ENCODE measurements at places on chromosomes 2 and 18. TPM values are rescaled to one million over a fixed set of nuclear protein-coding genes. Genes with fewer than 3 reads are reported as not detected.

DNA sequence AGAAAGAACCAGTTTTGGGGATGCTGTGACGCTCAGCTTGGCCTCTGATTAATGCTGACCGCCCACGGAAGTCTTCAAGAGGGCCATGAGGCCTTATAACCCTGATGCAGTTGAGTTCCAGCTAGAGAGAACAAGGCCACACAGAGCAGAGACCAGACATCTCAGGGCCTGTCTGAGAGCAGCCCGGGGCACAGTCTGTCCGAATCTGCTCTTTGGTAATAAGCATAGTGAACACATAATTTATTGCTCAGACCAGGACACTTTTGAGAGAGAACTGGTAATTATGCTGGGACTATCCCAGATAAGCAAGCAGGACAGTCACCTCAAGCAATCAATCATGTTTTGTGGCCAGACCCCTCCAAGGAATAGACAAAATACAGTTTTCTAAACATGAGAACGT, 68.5 kb downstream of the STPG4 start:
- DNase-seq = no peak
- no peak overlapping the region for H3K27ac ChIP-seq
- H3K36me3 ChIP-seq = no peaks in the 10 kb centered on the region
- H3K4me1 ChIP-seq = 0 out of 2 replicates have a peak, but pooled peaks cover 2% of the 10 kb centered on the region
- peaks cover 16% of the 10 kb centered on the region for H3K27me3 ChIP-seq
- no peak overlapping the region for H3K4me3 ChIP-seq

GRCh38 chr2:229270551-229271410, at the start of gene PID1:
PID1 (minus strand) TSS chr2:229271287; CDS start chr2:229271043, 244 bp downstream.
- peak; percentile 38 for DNase-seq
- no peak within 1 kb of the TSS for H3K27ac ChIP-seq
- peak within 1 kb of the TSS; percentile 70 for H3K4me3 ChIP-seq
- peaks cover 38% of the 10 kb centered on the region for H3K27me3 ChIP-seq

GRCh38 chr2:240329116-240329665, 106.3 kb upstream of the GPC1 start:
- no peak for DNase-seq
- H3K27me3 ChIP-seq = peaks cover 14% of the 10 kb centered on the region
- H3K4me3 ChIP-seq = no peak overlapping the region
- no peaks in the 10 kb centered on the region for H3K4me1 ChIP-seq
- H3K36me3 ChIP-seq = peaks cover 13% of the 10 kb centered on the region

- peaks cover 95% of the 10 kb centered on the region for H3K27me3 ChIP-seq
- no peak overlapping the region for H3K4me3 ChIP-seq
- no peaks in the 10 kb centered on the region for H3K36me3 ChIP-seq
- no peak overlapping the region for H3K27ac ChIP-seq
- DNase-seq = no peak
Measured at GRCh38 chr2:70396612-70397011, 94.7 kb upstream of the FAM136A start.

- peak overlapping the region; percentile 44 for H3K4me3 ChIP-seq
- H3K27ac ChIP-seq = no peak overlapping the region
- H3K27me3 ChIP-seq = no peaks in the 10 kb centered on the region
- DNase-seq = no peak
- H3K36me3 ChIP-seq = no peaks in the 10 kb centered on the region
Measured at GRCh38 chr2:54456362-54456611, 160 bp downstream of the SPTBN1 start.

DNA sequence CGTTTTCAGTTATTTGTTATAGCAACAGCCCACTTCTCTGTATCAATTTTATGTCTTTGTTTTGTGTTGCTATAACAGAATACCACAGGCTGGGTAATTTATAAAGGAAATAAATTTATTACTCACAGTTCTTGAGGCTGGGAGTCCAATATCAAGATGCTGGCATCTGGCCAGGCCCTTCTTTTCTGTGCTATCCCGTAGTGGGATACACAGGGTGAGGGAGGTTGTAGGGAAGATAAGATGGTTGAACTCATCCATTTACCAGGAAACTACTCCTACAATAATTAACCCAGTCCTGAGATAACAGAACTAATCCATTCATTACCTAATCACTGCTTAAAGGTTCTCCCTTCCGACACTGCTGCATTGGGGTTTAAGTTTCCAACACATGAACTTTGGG, 220.7 kb downstream of the TPGS2 start:
- DNase-seq = no peak
- H3K36me3 ChIP-seq = no peaks in the 10 kb centered on the region
- H3K4me1 ChIP-seq = peaks cover 20% of the 10 kb centered on the region
- H3K27ac ChIP-seq = no peak overlapping the region

GRCh38 chr2:165681841-165682240, 112.2 kb downstream of the GALNT3 start:
- H3K27me3 ChIP-seq = no peaks in the 10 kb centered on the region
- peaks cover 23% of the 10 kb centered on the region for H3K36me3 ChIP-seq
- no peak overlapping the region for H3K4me3 ChIP-seq
- peaks cover 28% of the 10 kb centered on the region for H3K4me1 ChIP-seq

DNA sequence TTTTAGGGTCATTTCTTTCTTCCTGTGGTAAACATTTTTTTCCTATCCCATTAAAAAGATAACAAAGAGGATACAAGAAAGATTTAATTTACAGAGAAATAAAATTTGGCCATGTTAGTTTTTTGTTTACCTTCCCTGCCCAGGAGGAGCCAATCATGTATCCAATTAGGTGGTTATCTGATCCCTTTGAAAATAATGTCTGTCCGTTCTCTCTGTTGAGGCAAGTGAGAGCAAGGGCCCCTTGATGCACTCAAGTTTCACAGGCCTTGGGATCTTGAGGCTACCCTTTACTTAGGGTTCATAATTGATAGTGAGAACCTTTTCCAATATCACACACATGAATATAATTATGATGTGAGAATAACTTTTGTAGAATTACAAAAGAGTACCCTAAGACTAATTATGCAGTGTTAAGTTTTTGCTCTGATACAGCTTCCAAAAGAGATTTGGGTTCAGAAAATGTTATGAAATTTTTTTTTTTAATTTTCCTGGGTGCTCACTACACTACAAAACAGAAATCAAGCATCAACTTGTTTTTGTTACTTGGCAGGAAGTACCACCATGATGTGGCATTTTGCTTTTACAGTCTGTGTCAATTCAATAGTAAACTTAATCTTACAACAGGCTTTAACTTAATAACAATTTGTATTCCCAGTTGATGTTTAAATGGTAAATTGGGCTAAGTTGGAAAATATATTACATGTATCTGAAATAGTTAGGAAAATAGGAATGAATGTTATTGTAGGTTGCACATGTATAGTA, 42.0 kb downstream of the AFTPH start:
- no peak overlapping the region for H3K27ac ChIP-seq
- H3K4me1 ChIP-seq = peaks cover 23% of the 10 kb centered on the region
- H3K4me3 ChIP-seq = no peak overlapping the region

GRCh38 chr18:3262234-3263131, 550 bp downstream of the MYL12B start:
- no peaks in the 10 kb centered on the region for H3K27me3 ChIP-seq
- peak overlapping the region; percentile 63 for H3K27ac ChIP-seq
- H3K4me3 ChIP-seq = peak overlapping the region; percentile 86
- peaks cover 38% of the 10 kb centered on the region for H3K4me1 ChIP-seq
- DNase-seq = no peak

GRCh38 chr2:108926561-108927380, 62.2 kb downstream of the EDAR start:
- DNase-seq = no peak
- no peaks in the 10 kb centered on the region for H3K36me3 ChIP-seq
- peaks cover 4% of the 10 kb centered on the region for H3K4me1 ChIP-seq
- H3K4me3 ChIP-seq = no peak overlapping the region
- no peak overlapping the region for H3K27ac ChIP-seq

GRCh38 chr18:24459772-24460171, 665 bp upstream of the HRH4 start:
- H3K27me3 ChIP-seq = no peaks in the 10 kb centered on the region
- H3K36me3 ChIP-seq = peaks cover 13% of the 10 kb centered on the region
- no peak overlapping the region for H3K4me3 ChIP-seq
- H3K27ac ChIP-seq = no peak overlapping the region

- H3K4me1 ChIP-seq = peaks cover 30% of the 10 kb centered on the region
- DNase-seq = no peak
- no peak overlapping the region for H3K4me3 ChIP-seq
- H3K36me3 ChIP-seq = peaks cover 25% of the 10 kb centered on the region
Measured at GRCh38 chr2:30252723-30253701, 21.7 kb downstream of the LBH start.

DNA sequence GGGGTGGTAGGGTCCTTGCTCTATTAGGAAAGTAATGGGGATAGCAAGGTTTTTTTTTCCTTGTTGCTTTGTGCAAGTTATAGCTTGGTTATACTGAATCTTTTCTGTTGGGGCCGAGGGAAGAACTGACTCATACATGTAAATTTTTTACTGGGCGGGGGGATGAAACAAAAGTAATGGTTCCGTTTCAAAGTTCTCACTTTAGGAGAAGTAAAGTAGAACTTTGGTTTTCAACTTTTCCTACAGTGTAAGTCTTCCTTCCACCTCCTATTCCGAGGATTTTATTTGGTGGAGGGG, 1.1 kb downstream of the AFTPH start:
- H3K27me3 ChIP-seq = no peaks in the 10 kb centered on the region
- peak overlapping the region; percentile 100 for H3K4me3 ChIP-seq
- peak overlapping the region; percentile 98 for H3K27ac ChIP-seq
- H3K4me1 ChIP-seq = peaks cover 18% of the 10 kb centered on the region

GRCh38 chr2:950080-950966, at the start of gene SNTG2:
SNTG2 (plus strand) TSS chr2:950849; CDS start chr2:950997, 148 bp downstream.
- 0 out of 2 replicates have a peak, but pooled peaks cover under 1% of the 10 kb centered on the region for H3K36me3 ChIP-seq
- DNase-seq = peak; percentile 73
- H3K27ac ChIP-seq = peak within 1 kb of the TSS; percentile 89
- peaks cover 4% of the 10 kb centered on the region for H3K27me3 ChIP-seq

DNA sequence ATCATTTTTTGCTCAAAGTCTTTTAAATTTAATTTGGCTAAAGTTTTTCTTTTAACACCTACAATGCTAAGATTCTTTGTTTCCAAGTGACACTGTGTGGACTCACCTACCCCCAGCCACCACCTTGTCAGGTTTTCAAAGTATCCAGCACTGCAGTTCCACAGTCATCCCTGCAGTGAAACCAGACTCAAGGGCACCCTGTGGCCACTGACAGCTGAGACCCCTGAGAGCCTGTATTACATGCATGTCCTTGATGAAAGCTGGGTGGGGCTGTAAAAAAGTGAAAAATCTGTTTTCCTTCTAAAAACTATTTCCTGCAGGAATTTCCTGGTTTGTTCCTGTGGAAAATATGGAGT, 19.9 kb downstream of the TPRKB start:
- H3K36me3 ChIP-seq = no peaks in the 10 kb centered on the region
- DNase-seq = no peak
- H3K4me1 ChIP-seq = no peaks in the 10 kb centered on the region

DNA sequence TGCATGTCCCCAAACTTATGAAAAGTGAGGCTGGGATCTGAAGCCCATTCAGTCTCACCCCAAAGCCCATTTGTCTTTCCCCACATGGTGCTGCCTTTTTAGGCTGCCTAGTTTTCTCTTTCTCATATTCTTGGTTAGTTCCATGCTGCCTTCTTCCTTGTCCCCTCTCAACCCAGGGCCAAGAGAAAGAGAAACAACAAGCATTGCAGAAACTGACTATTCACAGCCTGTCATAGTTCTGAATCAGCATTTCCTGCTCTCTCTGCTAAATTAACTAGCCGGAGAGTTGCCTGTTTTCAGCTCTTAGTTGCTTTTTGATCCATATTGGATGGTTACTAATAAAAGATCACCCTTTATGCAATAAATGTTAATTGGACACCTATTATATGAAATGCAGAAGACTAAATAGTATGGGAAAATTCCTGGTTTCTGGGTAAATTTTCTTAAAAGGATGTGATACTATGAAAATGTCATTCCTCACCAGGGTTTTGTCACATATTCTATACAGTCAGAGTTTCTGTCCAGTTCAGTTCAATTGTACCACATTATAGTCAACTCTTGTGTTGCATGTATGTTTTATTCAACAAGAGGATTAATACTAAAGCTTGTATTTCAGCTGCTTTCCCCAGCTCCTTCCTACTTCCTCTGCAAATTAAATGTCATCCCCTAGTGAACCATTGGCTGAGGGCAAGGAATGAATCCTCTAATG, 246.5 kb downstream of the GALR1 start:
- no peak overlapping the region for H3K4me3 ChIP-seq
- peak overlapping the region; percentile 79 for H3K27ac ChIP-seq
- peaks cover 12% of the 10 kb centered on the region for H3K36me3 ChIP-seq
- H3K4me1 ChIP-seq = 0 out of 2 replicates have a peak, but pooled peaks cover 10% of the 10 kb centered on the region

- DNase-seq = peak; percentile 74
- peak overlapping the region; percentile 50 for H3K27ac ChIP-seq
- no peak overlapping the region for H3K4me3 ChIP-seq
Measured at GRCh38 chr2:15636972-15637785, 45.5 kb downstream of the DDX1 start.

GRCh38 chr2:106219813-106220212, 25.7 kb upstream of the UXS1 start:
- H3K4me1 ChIP-seq = peaks cover 21% of the 10 kb centered on the region
- no peak overlapping the region for H3K27ac ChIP-seq
- DNase-seq = no peak
- peaks cover 3% of the 10 kb centered on the region for H3K36me3 ChIP-seq

DNA sequence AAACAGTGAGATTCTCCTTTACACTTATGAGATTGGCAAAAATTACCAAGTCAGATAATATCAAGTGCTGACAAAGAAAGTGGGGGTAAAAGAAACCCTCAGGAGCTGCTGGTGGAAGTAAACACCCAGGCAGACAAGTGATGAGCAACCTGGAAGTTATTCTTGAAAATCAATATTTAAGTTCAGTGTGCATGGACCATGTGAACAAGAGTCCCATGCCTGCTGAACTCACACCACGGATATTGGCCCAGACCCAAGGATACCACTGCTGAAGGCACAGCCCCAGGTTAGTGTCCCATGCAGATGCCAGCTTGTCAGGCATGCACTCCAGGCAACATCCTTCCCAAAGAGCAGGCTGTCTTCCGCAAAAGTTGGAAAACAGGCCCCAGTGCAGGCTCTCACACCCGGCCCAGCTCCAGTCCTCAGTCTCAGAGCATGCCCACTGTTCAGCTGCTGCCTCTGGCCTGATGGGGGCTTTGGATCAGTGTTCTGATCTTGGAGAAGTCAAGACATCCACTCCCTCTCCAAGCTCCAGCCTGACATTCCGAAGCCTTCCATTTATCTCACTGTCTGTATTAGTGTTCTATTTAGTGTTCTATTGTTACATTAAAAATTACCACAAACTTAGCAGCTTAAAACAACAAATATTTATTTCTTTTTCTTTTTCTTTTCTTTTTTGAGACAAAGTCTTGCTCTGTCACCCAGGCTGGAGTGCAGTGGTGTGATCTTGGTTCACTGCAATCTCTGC, 70.0 kb downstream of the HS1BP3 start:
- no peaks in the 10 kb centered on the region for H3K36me3 ChIP-seq
- H3K27me3 ChIP-seq = peaks cover 3% of the 10 kb centered on the region
- peaks cover 24% of the 10 kb centered on the region for H3K4me1 ChIP-seq
- no peak for DNase-seq

DNER gene
- 3.7 TPM for total RNA-seq

SERPINB11 gene
- not detected for total RNA-seq

TTLL4 gene
- total RNA-seq = 73.7 TPM

ACTR3 gene
- 169 TPM for total RNA-seq

TCF23 gene
- 0.14 TPM for total RNA-seq

MROH2A gene
- total RNA-seq = 0.16 TPM

UGT1A3 gene
- not detected for total RNA-seq

CCBE1 gene
- 8.0 TPM for total RNA-seq

SEMA4F gene
- 6.3 TPM for total RNA-seq

SNED1 gene
- 3.2 TPM for total RNA-seq

AMER3 gene
- 0.13 TPM for total RNA-seq

CYTIP gene
- total RNA-seq = 0.89 TPM

GALR1 gene
- 0.07 TPM for total RNA-seq

Measured in WTC11 (cell line).